ENCODE measurements at places on chromosomes 7 and 10.

DNA sequence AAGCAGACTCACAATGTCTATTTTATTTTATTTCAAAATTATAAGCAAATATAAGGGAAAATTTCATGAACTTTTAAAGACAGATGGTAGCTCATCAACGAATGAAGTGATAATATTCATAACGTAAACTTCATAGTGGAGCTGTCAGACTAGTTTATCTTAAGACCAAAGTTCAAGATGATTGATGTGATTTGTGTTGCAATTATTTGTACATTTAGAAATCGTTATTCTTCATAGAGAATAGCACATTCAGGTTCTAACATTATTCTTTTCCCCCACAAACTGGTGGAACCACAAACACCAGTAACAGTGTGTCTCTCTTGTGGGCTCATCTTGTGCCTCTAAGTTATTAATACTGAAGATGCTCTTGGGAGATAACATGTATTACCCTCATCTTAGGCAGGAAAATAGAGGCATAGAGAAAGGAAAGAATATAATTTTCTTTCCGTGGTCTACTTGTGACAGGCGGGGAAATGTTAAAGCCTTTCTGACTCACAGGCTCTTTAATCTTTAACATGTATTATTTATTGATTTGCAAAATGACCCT, 37.0 kb downstream of the CCSER2 start:
- DNase-seq, result no peak

DNA sequence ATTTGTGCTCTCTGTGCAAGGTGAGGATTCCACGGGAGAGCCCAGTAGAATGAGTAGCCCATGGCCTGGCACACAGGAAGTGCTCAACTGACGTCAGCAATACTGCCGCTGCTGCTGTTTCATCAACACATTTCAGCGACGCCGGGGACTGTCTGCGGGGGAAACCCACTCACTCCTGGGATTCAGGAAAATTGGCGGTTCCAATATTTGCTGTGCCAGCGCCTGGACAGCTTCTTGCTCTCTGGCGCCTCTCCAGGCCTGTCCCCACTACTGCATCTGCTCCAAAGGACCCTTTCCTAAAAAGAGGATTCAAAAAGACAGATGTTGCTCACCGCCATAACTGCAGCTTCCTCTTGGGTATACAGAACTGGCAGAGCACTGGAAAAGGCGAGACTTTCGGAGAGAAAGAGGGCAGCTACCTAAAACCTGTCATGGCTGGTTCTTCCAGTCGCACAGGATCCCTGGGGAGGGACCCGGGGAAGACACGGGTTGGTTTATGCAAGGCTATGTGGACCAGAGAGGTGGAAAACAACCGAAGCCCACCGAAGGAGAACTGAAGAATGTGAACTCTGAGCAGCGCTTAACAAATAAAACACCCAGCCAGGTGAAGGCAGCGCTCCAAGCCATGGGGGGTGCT, 39.7 kb upstream of the ENO4 start:
- no peak for DNase-seq

DNA sequence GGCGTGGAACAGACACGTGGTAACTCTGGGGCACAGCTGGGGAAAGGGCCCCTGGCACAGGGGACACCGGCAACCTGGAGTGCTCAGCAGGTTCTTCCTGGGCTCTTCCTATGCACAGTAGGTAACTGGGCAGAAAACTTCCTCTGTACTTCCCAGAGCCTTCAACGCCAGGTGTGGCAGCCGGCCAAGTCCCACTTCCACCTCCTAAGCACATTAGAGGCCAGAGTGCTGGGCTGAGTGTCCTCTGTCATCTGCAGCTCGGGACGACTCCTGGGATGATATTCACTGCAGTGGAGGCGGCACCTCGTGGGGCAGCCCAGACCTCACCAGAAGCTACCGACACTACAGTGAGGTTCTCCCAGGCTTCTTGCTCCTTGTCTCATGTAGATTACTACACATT, 114.5 kb downstream of the LARP4B start:
- no peak for DNase-seq

DNA sequence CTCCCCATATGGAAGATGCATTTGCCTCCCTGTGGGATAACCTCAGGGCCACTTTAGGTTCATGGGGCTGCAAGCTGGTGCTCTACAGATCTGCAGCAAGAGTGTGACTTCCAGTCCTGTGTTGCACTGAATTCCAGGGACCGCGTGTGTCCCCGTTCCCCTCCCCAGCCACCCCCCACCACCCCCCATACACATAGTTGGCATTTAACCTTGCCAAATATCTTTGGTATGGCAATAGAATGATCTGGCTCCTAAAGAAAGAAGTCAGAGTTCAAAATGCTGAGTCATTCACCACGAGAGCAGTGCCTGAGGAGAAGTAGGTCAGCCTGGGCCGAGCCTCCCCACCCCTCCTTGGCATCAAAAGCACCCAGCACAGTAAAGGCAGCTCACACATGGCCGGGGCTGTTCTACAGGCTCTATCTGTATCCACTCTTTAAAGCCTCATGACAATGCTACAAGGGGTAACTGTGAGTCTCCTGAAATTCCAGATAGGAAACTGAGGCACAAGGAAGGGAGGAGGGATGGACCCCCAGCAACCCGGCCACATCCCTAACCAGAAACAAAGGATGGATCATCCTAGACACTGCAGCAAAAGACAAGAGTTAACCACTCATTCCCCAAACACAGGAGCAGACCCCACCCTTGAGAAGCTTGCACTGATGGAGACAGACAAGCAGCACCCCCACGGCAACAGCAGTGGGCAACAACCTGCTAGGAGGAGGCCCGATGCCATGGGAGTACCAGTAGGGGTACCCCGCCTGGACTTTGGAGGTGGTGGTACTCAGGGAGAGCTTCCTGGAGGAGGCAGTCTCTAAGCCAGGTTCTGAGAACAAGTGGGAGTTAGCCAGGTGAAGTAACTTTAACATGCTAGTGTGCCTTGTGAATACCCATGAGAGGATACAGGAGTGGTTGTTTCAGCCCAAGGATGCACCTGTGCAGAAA, 70.3 kb upstream of the NANOS1 start:
- DNase-seq, result no peak

DNA sequence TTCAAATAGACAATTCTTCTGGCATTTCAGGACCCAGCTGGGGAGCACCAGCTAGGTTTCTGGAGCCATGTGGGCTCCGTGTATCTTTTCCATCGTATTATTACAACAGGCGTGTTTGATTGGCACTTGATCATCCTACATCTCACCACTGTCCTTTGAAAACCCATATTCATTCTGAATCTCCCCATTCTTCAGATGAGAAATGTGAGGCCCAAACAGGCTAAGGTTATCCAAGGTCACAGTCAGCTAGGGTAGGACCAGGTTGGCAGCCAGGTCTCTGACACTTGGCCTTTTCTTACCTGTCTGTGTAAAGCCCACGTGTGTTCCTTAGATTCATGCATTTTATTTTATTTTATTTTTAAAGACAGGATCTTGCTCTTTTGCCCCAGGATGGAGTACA, 102.4 kb upstream of the SH2B2 start:
- DNase-seq, result no peak

GRCh38 chr7:74489997-74490945, 36.6 kb downstream of the GTF2IRD1 start:
- DNase-seq, result no peak

DNA sequence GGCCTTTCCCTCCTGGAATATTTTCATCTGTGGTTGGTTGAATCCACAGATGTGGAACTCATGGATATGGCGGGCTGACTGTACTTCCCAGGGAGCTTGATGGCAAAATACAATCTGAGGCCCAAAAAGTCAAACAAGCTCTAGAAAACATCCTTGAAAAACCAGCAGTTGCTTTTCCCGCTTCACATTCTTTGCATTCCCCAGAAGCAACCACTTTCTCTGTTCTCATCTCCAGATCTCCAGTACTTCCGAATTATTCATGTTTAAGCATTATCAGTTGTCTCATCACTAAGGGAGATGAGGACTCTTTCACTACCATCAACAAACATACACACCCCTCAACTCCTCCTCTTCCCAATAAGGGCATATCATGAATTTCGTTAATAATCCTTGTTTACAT, 55.3 kb downstream of the KIF5B start:
- DNase-seq, result no peak

GRCh38 chr7:36741866-36742265, 17.6 kb upstream of the AOAH start:
- DNase-seq, result no peak

DNA sequence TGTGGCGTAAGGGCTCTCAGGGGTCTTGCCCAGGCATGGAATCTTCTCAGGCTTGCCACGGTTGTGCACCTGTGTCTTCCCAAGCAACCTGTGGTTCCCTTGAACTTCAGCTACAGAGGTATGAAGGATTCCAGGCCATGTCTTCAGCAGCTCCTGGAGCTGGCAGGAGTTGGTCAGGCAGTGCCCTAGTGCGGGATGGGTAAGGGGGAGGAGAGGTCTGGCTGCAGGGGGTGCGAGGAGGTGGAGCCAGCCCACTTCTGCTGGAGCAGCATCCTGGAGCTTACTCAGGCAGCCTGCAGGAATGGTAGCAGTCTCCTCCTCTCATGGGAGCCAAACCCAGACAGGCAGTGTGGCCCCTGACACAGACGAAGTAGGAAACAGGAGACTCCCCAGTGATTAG, 3.8 kb upstream of the TRIL start:
- no peak for DNase-seq

GRCh38 chr7:70711452-70711851, 420.5 kb upstream of the GALNT17 start:
- no peak for DNase-seq

GRCh38 chr10:23439961-23440889, 1.4 kb downstream of the OTUD1 start:
- no peak for DNase-seq

- DNase-seq, result no peak
These were observed 32.8 kb downstream of the PPP1R9A start for GRCh38 chr7:94940241-94940640.

- DNase-seq, result no peak
These were observed 6.0 kb downstream of the IL15RA start for GRCh38 chr10:5971315-5971832.

DNA sequence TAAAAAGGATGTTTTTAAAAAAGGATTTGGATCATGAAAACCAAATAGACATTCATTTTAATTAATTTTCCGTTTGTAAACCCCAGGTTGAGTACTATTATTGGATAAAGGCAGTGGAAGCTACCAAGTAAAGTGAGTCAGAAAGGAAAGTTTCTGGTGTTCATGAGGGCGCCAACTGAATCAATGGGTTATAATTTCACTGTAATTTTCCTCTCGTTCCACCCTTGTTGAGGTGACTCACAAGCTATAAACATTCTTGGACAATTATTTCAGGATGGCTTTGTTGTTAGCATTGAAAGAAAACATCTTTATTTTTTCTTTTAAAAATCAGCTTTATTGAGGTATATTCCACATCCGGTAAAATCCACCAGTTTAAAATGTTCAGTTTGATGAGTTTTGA, 5.1 kb upstream of the FAM133B start:
- DNase-seq, result no peak

DNA sequence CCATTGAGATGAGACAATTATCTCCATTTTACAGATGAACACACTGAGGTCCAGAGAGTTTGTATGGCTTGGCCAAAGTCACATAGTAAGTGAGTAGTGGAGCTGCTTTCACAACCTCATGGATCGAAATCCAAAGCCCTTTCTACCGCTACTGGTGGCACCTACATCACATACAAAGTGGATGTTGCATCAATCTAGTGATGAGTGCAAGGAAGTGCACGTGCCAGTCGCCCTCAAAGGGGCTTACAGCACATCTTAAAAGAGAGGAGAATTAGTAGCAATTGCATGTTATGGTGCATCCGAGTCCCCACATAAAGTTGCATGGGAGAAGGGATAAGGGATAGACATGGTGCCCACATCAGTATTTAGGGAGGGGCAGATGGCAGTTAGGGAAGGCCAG, 31.0 kb upstream of the GPR26 start:
- no peak for DNase-seq

- no peak for DNase-seq
These were observed 260.1 kb downstream of the CREB5 start for GRCh38 chr7:28672397-28672797.

DNA sequence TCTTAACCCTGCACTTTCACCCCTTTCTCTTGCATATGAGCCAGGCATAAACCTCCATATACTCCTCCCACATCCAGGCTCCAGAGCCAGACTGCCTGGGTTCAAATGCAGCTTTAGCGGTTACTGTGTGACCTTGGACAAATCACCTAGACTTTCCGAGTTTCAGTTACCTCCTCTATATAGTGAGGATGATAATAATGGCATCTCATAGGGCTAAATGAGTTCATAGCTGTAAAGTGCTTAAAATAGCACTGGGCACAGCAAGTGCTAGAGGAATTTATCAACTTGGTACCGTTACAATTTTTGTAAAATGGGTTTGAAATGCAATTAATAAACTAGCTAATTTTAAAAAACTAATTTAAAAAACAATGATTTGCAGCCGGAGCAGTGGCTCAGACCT, 53.4 kb upstream of the DGKI start:
- DNase-seq, result no peak

- DNase-seq, result no peak
These were observed 1.9 kb downstream of the VGF start for GRCh38 chr7:101163279-101164070.

DNA sequence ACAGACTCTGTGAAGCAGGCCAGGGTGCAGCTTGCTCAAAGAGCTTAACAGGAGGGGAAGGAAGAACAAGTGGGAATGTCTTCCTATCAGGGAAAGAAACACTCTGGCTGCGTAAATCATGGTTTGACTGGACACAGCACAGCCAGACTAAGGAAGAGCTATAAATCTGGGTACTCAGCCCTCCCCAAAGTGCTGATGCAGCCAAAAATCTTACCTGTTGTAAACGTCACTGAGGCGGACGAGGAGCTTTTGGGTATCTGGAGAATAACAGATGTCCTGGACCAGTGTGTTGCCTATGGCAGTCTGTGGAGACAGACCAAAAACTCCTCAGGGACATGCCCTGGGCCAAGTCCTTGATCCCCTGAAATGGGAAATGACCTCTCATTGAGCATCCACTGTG, 43.1 kb upstream of the HNRNPH3 start:
- no peak for DNase-seq

DNA sequence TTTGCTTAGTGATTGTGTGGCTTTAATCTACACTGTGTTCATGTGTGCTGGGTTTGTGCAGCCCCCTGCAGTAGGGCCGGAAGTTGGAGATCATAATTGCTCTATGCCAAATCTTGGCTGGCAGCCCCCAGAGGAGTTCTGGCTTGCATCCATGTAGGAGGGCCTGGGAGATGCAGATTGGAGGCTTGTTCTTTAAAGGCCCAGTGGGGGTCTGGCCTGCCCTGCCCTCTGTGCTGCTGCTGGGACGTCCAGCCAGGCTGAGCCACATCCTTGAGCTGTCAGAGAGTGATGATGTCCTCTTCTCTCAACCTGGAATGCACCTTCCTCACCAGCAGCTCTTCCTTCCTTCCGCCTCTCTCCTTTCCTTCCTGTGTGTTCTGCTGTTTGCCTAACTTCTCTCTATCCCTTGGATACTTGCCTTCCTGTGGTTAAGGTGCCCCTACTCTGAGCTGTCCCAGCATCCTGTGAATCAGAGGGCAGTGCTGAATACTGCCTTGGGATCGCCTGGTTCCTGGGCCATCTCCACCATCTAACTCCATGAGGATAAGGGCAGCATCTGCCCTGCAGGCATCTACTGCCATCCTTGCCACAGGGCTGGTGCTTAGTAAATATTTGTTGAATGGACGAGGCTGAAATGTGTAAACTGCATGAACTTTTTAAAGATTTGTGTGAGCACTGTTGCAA, 30.2 kb downstream of the DOCK1 start:
- DNase-seq, result no peak

- DNase-seq, result no peak
These were observed 78.7 kb downstream of the ZFAND4 start for GRCh38 chr10:45593938-45594275.

- no peak for DNase-seq
These were observed 738 bp downstream of the POM121 start for GRCh38 chr7:72925546-72926120.

Measured in stimulated activated CD8-positive, alpha-beta memory T cell treated with anti-CD3 and anti-CD28 coated beads, Interleukin-7, amount 100 ng/mL, for 1 hour (primary cell).